Right ventricle myocardium inferior (tissue), 1 donor: ENCODE measurements at places on chromosomes 12 and 14. TPM values are rescaled to one million over a fixed set of nuclear protein-coding genes. Genes with fewer than 3 reads are reported as not detected.

- DNase-seq: no peak
Measured at GRCh38 chr12:98741196-98741555, 96.1 kb downstream of the APAF1 start.

GRCh38 chr12:20055856-20056255 lies 312.5 kb upstream of the PDE3A start:
- DNase-seq: no peak

GRCh38 chr14:55938249-55938791 lies 179.9 kb upstream of the PELI2 start:
- peak; percentile 58 for DNase-seq

- DNase-seq: no peak
Measured at GRCh38 chr12:47821346-47821706, 1.6 kb upstream of the HDAC7 start.

DNA sequence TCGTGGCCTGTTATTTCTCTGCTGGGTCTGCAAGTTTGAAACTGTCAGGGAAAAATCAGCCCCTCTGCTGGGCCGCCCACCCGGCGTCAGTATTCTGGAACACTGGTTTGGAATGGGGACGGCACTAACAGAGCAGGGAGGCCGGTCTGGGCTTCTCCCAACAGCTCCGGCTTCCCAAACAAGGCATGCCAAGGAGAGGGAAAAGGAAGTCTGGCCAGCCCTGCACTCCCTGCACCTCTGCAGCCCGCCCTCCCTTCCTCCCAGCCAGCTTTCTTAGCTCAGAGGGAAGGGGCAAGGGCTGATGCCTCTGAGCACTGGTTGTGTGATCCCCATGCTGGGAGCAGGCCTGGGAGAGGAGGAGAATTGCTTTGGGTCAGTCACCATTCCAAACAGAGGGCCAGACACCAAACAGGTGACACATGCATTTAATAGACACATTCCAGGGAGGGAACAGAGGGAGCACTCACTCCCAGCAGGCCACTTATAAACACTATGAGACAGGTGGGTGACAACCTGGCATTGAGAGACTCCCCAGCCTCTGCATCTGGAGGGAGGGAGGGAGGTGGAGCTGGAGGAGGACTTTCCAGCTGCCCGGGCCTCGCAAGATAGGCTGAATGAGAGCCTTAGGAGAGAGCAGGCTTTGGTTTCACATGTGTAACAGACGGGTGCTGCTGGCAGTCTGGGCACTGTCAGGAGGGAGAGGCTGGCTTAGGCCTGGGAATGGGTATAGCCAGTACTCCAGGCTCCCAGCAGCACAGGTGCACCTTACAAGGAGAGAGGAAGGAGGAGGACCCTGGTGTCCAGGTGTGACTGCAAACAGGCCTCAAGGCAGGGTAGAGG lies 10.3 kb downstream of the KRT75 start:
- DNase-seq: no peak

GRCh38 chr14:92641306-92641705 lies 107.1 kb downstream of the LGMN start:
- no peak for DNase-seq

DNA sequence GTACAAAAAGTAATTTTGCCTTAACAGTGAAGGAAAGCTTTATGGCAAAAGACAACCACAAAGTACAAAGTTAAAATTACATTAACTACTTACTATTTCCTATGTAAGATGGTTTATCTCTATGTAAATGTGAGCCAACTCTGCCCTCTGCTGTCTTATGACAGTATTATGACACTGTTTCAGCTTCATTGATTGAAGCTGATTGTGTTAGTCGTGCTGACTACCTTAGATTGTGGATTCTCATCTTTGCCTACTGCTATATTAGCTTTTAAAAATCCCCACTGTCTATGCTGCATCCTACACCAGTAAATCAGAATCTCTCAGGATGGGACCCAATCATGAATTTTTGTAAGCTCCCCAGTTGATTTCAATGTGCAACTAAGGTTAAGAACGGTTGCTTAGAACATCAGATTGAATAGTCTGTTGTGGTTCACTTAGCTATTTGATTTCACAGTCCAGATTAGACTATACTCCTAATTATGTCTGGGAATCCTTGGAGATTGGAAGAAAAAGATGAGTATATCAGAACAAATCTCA lies 12.2 kb upstream of the SPTB start:
- no peak for DNase-seq

GRCh38 chr12:52837413-52837741 lies 3.3 kb upstream of the KRT79 start:
- no peak for DNase-seq

DNA sequence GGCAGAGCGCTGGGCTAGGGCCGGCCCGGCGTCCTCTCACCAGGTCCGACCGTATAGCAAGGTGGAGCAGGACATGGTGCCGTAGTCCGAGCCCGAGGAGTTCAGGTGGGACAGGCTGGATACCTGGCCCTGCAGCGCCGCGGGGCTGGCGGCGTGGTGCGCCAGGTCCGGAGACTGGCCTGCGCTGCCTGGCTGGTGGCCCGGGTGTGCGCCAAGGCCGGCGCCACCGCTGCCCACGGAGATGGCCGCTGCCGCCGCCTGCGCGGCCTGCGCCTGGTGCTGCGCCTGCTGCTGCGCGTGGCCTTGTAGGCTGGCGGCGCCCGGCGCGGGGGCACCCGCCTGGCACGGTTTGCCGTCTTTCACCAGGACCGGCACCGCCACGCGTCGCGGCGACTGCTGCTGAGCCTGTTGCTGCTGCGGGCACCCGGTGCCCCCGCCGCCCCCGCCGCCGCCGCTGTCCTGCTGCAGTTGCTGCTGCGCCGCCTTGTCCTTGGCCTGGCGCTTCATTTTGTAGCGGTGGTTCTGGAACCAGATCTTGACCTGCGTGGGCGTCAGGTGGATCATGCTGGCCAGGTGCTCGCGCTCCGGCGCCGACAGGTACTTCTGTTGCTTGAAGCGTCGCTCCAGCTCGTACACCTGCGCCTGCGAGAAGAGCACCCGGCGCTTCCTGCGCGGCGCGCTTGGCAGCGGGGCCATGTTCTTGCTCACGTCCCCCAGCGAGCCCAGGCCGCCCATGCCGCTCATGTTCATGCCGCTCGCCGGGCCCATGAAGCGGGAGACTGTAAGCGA lies 2.6 kb downstream of the NKX2-1 start:
- no peak for DNase-seq

DNA sequence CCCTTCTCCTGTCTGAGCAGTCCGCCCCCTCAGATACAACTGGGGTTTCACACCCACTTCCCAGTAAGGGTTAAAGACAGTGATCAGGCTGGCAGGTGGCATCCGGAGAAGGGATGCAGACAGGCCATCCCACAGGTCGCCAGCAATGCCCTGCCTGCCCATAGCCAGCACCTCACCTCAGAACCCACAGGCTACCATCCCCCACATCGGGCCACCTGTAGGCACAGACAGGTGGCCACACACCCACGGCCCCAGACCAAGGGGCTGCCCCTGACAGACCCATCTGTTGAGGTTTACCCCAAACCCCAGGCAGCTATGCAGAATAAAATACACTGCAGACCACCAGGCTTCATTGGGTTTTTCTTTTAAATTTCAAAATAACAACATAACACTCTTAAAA lies 57.5 kb downstream of the CCNK start:
- no peak for DNase-seq

DNA sequence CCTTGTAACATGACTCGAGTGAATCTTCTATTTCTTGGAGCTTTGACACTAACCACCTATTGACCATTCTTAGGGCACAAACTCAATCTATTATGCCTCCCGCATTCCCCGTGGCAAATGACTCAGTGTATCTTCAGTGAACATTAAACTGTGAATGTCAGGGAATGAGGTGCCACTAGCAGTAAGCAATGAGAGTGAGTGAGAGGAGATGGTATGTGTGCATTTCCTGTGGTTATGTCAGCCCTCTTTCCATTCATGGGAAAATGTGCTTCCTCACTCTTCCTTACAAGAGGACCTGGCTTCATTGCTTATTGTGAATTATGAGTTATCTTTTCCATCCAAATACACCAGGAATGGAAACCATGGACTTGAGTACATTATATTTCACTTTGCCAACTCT lies 229.2 kb downstream of the EMP1 start:
- no peak for DNase-seq

DNA sequence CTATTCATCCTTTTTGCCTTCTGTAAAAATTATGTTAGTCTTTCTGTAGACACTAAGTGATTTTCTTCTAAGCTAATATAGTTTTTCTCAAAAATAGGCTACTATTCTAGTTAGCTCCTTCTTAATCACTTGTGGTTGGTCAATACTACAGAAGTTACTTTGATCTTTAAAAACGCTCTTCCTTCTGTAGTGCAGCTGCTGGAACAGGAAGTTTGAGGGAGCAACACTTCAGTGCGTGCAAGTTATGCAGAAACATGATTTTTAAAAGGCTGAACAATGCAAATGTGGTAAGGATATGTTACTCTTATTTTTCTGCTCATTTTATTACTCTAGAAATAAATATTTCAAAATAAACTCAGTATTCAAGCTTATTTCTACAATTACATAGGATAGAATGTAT lies 11.1 kb upstream of the RERGL start:
- DNase-seq: no peak

- peak; percentile 72 for DNase-seq
Measured at GRCh38 chr12:2794191-2794735, 507 bp upstream of the FKBP4 start.

- no peak for DNase-seq
Measured at GRCh38 chr12:71948390-71948789, 9.7 kb downstream of the TPH2 start.

- no peak for DNase-seq
Measured at GRCh38 chr12:28427046-28427445, 236.8 kb downstream of the CCDC91 start.

- no peak for DNase-seq
Measured at GRCh38 chr12:68883151-68883550, 49.8 kb downstream of the CPM start.

GRCh38 chr12:108678104-108678730 lies 44.5 kb upstream of the SELPLG start:
- no peak for DNase-seq

GRCh38 chr12:94587266-94588241 lies 62.8 kb downstream of the TMCC3 start:
- DNase-seq: no peak

GRCh38 chr12:57138526-57139272 lies 8.7 kb downstream of the LRP1-AS start:
- peak; percentile 92 for DNase-seq

DNA sequence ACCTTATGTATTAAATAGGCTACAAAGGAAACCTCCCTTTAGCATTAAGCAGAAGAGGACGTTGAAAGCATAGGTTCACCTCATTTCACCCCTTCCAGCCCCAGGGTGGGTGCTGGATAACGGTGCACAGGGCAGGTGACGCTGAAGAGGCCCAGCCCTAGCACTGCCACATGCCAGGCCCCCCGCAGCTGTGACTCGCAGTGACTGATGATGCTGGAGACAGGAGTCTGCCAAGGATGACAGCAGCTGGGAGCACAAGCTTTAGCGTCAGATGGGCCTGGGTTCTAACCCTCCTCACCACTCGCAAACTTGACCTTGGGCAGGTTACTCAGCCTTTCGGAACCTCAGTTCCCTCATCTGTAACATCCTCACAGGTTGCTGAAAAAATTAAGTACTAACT lies 76.7 kb downstream of the TBK1 start:
- DNase-seq: no peak

DNA sequence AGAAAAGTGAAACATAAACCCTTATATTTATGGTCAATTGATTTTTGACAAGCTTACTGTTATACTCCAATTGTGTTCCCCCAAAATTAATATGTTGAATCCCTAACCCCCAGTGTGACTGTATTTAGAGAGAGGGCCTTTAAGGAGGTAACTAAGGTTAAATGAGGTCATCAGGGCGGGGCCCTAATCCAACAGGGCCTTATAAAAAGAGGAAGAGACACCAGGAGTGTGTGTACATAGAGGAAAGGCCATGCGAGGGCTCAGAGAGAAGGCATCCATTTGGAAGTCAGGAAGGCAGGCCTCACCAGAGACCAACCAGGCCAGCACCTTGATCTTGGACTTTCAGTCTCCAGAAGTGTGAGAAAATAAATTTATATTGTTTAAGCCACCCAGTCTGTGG lies 6.5 kb upstream of the VTI1B start:
- no peak for DNase-seq

DNA sequence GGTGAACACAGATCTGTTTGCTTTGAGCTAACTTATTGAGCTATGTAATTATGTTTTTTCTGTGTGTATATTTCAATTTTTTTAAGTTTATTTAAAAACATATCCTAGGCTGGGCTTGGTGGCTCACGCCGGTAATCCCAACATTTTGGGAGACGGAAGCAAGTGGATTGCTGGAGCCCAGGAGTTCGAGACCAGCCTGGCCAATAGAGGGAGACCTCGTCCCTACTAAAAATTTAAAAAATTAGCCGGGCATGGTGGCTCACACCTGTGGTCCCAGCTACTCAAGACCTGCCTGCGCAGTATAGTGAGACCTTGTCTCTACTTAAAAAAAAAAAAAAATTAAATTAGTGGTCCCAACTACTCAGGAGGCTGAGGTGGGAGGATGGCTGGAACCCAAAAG lies 16.2 kb upstream of the RNASE1 start:
- no peak for DNase-seq

DNA sequence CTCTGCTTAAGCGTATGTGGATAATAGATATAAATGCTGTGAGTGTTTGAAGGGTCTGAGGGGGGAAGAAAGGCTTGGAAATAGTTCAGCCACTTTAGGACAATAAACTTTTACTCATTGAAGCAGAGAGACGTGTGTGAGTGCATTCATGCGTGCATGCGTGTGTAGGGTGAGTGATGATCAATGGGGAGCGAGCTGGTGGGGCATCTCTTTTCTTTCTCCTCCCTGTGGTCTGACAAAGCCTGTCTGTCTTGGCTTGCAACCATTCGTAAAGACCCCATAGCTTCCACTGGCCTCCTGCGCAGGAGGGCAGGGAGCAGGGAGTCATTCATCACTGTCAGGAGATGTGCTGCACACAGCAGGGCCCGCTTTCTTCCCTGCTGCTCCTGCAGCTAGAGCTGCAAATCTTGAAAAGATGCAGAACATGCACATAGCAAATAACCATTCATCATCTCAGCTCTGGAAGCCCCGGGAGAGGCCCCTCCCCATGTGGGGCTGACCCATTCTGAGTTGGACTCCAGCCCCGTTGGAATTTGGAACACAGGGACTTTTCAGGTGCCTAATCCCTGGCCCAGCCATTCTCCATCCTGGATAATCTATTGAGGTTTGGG lies 223.2 kb downstream of the PPM1H start:
- no peak for DNase-seq

GRCh38 chr12:4270831-4271716 lies 2.5 kb upstream of the CCND2 start:
- peak; percentile 85 for DNase-seq

The NRXN3 gene
- total RNA-seq: 1.4 TPM

The SLC25A47 gene
- total RNA-seq: not detected

The NOVA1 gene
- 3.8 TPM for total RNA-seq

The GNPNAT1 gene
- total RNA-seq: 5.2 TPM

The LYSET gene
- total RNA-seq: 23.0 TPM

The HRK gene
- total RNA-seq: 0.11 TPM

The IFT81 gene
- 8.1 TPM for total RNA-seq

The OR11H7 gene
- not detected for total RNA-seq

The TRHDE gene
- 1.3 TPM for total RNA-seq

The HECTD1 gene
- 151 TPM for total RNA-seq

The PPP1R3E gene
- total RNA-seq: 7.9 TPM
